Kidney epithelial cell (primary cell): ENCODE measurements at places on chromosomes 1 and 21.

GRCh38 chr1:192595299-192595698, 19.7 kb downstream of the RGS1 start:
- no peak for DNase-seq

DNA sequence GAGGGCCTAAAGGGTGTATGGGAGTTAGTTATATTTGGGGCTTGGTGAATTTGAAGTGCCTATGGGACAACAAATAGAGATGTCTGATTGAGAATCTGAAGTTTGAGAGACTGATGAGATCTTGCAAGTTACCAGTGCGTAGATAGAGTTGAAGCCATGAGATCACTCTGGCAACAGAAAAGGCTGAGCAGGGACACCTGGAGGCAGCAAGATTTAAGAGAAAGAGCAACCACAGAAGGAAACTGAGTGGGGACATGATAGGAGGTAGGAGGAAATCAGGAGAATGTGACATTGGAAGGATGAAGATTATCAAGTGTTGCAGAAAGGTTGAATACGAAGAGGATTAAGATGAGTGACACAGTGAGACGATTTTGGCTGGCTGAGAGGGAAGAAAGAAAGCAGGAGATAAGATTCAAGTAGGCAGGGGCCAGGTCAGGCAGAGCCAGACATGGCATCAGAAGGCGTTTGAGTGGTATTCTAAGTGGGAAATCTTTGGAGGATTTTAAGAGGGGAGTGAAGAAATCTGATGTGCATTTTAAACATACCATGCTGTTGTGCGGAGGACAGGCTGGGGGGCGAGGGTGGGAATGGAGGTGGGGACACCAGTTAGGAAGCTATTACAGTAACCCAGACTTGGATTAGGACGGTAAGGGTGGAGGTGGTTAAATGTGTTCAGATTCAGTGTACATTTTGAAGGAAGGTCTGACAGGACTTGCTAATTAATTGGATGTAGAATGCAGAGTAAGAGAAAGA, 3.0 kb upstream of the MPL start:
- DNase-seq, result no peak

DNA sequence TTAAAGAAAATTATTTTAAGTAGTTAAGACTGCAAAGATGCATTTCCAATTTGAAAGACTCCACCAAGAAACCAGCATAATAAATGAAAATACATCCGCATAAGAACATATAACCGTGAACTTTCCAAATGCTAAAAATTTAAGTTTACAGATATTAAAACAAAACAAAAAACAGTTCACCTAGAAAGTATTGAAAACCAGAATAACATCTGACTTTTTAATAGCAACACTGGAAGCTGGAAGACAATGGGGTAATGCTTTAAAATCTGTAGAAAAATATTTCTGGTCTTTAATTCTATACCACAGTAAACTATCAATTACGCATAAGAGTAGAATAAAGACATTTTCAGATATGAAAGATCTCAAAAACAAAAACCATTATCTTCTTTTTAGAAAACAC, 79.3 kb upstream of the COL24A1 start:
- no peak for DNase-seq

DNA sequence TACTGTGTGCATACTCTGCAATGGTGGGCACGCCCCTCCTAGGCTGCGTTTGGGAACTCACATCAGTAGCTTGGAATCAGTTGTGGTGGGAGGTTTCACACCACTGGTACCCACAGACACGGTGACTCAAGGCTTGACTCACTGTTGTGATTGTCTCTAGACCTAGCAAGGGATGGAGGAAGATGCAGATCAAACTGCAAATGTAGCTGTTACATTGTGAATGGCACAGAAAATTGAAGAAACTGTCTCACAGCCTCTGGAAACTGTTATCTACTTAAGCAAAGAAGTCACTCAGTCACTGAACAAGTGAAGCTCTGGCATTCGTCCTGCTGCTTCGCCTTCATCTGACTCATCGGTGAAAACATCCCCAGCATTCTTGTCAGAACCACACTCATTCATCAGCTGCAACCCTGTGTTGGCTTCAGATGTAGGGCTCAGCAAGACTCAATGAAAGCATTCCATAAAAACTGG, 59.5 kb downstream of the POFUT2 start:
- DNase-seq, result peak; percentile 89

DNA sequence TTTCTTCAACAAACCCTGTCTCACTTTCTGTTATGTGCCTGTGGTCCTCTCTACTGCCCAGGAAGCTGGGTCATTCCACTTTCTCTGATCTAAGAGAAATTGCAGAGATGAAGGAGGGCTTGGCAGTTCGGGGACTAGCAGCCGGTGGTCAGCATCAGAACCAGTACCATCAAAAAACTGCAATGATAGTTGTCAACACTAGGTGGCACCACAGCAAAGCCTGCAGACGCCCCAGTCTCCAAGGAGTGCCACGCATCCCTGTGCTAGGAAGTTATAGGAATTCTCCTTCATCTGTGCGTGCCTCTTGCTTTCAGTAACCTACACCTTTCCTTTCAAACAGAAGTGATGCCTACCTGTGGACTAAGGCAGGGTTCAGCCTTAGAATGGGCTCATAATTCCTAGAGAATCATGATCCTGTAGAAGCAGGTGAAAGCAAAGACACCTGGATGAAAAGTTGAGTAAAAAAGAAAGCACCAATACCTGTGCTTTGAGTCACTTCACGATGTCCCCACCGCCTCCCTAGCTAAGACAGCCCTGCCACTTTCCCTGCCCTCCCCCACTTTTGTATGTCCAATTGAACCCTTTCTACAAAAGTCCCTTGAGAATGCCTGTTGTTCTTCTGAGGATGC, 129.2 kb downstream of the ADAMTS1 start:
- DNase-seq, result peak; percentile 10

DNA sequence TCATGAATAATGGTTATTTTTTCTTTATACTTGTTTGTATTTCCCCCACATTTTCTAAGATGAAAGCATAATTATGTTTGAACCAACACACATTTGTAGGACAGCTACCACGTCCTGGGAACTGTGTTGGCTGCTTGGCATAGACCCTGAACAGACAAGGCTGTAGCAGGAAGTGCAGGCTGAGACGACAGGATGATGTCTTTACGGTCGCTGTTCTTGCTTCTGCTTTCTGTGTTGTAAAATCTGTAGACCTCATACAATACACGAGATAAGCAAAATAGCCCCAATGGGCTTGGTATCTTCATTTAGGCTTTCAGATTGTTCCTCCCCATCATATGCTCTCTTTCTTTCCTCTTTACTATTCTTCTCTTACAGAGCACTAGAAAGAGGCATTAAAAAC, 23.3 kb upstream of the OTUD3 start:
- DNase-seq, result no peak

GRCh38 chr1:99004861-99005442, at the start of gene PLPPR5:
PLPPR5 (minus strand) TSS chr1:99004861; CDS start chr1:99004671, 190 bp downstream.
- no peak for DNase-seq

DNA sequence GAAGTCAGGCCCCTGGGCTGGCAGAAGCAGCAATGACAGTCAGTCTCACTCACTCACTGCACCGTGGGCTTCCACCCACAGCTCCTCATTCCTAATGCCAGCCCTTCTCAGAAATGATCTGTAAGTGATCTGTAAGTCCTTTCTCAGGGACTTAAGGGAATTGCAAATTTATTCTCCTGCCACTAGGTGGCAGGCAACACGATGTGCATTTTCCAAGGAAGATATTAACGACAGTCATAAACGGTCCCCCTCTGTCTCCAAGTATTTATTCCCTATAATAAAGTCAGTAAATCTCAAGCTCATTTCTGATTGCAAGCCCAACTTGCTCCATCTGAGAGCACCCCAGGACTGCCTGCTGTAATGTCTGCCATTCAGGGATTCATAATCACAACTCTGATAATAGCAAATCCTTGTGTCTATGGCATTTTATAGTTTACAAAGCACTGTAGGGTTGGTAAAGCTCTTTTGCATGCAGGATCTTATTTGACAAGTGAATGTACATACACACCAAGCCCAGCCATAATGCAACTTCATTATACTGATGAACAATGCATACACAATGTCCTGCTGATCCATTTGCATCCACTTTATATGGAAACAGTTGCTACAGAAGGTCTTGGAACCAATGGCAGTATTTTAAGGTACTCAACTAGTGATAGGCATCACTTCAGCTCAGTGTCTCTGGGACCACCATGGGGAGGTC, 380.5 kb upstream of the CAMK1G start:
- DNase-seq, result peak; percentile 12

DNA sequence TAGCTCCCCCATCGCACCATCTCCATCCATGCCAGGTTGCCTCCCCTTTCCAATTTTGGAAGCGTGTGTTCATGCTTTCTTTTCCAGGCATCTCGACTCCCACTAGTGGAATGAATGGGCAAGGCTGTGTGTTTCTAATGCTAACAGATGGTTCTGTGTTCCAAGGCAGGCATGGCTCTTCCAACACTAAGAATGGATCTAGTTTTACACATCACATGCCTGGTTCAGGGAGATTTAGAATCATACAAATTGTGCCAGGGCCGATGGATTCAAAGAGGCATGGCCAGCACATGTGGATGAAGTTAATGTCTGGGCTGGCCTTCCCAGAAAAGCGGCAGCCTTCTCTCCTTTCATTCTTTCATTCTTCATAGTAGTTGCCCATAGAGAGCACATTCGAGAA, 438.7 kb downstream of the PRDM2 start:
- DNase-seq, result no peak

DNA sequence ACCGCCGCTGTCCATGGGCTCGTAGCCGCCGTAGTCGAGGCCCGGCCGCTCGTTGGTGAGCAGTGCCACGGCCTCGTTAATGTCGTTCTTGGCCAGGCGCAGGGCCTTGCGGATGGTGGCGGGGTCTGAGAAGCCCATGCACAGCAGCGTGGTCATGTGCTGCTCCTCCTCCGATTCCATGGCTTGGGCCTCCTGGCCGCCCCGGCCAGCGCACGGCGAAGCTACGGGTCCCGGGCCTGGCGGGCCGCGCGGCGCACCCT, 300 bp downstream of the USP24 start:
- DNase-seq, result no peak

DNA sequence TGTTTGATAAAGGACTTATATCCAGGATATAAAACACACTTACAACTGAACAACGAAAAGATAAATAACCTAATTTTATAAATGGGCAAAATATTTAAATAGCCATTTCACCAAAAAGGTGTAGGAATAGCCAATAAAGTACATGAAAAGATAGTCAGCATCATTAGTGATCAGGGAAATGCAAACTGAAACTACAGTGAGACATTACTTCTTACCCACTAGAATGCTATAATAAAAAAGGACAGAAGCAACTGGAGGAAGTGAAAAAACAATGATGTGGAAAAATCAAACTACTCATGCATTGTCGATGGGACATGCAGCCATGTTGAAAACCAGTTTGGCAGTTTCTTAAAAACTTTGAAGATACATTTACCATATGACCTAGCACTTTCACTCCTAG, 43.4 kb upstream of the HSD3B1 start:
- DNase-seq, result no peak

DNA sequence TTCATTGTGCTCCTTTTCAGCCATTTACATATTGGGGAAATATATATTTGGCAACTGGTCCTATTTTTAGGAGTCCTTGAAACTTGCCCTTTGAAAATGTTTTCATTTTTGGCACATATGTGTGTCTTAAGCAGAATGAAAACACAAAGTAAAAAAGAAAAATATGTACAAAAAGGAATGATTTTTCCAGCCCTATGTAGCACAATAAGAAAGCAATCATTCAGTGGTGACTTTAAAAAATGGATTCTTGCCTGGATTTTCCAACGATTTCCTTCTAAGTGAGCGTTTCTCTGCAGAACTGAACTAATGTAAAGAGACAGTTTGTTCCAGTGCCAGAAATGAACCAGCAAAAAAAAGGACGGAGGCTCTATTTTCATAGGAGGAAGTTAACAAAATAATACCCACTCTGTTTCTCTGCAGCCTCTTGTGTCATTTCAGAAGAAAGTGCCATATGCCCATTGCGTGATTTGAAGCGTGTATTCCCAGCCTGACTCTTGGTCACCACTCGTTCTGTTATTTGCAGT, 340.1 kb downstream of the SETD4 start:
- DNase-seq, result no peak

DNA sequence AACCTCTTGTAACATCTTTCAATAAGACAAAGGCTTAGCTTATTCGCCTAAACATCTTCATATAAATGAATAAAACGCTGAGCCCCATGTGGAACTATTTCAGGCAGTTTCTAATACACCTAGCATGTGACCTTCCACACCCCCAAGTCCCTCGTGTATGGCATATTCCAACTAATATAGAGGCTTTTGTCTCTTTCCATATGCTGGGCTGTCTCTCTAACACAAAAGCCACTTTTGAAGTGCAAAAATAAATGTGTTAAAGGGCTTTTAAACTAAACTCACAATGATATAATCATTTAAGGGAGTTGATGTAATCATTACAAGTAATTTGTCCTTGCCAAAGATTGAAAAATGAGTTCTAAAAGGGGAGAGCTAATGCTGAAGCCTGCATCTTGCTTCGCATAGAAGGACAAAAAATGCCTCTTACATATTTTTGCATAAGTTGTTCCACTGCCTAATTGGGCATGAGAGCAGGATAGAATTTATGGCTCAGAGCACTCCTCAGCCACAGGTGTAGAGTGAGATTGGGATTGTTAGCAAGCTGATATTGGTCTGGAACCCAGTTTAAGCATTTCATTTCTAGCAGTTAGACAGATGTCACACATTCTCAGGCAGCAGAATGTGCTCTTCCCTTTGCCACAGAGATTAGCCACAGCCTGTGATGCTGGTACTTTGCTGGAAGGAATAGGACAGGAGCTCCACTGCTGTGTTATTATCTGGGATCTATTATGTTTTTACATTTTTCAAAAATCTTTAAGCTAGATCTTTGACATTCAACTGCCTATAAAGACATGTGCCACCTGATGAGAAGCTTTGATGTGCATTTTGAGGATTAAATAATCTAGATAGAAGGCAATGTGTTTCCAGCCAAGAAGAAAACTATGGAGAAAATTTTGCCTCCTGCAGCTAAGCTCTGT, 1044.4 kb downstream of the ADGRL2 start:
- no peak for DNase-seq

- no peak for DNase-seq
Measured at GRCh38 chr1:98482611-98483010, 178.9 kb upstream of the SNX7 start.

- DNase-seq, result no peak
Measured at GRCh38 chr1:160134791-160135572, 16.4 kb upstream of the ATP1A4 start.
